ENCODE measurements at places on chromosomes 3 and 15. TPM values are rescaled to one million over a fixed set of nuclear protein-coding genes. Genes with fewer than 3 reads are reported as not detected.

- DNase-seq: no peak
Observed at GRCh38 chr15:33040496-33040895, 154.0 kb downstream of the FMN1 start.

GRCh38 chr3:12753275-12754028, 5.6 kb downstream of the TMEM40 start:
- DNase-seq: no peak

- DNase-seq: peak; percentile 87
Observed at GRCh38 chr3:87227104-87227834, at the start of gene CHMP2B. Gene CHMP2B, plus strand, starts transcription at chr3:87227309. Its CDS starts 214 bp downstream, at chr3:87227523.

DNA sequence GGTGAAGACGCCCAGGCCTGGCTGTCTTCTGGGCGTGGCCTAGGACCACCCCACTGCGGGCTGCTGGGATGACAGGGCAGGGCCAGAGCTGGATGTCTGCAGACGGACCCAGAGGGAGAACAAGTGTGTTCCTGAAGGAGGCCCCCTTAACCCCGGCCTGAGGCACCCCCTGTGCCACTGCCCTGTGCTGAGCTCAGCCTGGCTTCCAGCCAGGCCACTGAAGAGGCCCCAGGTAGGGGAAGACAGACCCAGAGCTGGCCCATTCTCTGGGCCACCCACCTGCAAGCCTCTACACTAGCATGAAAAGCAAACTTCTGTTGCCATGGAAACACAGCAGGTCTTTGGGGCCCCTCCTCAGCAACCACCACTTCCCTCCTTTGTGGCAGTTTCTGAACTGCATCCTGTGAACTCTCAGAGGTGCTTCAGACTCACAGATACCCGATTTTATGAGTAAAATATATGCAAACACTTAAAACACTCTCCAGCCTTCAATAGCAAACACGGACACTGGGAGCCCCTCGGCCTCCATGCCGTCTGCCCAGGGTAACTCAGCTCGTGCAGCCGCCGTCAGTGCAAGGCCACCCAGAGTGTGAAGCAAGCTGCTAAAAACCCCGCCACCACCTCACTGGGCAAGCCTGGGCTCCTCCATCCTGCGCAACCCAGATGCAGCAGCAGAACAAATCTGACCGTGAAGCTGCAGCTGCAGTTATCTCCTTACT, 42.5 kb downstream of the CMTM6 start:
- no peak for DNase-seq

DNA sequence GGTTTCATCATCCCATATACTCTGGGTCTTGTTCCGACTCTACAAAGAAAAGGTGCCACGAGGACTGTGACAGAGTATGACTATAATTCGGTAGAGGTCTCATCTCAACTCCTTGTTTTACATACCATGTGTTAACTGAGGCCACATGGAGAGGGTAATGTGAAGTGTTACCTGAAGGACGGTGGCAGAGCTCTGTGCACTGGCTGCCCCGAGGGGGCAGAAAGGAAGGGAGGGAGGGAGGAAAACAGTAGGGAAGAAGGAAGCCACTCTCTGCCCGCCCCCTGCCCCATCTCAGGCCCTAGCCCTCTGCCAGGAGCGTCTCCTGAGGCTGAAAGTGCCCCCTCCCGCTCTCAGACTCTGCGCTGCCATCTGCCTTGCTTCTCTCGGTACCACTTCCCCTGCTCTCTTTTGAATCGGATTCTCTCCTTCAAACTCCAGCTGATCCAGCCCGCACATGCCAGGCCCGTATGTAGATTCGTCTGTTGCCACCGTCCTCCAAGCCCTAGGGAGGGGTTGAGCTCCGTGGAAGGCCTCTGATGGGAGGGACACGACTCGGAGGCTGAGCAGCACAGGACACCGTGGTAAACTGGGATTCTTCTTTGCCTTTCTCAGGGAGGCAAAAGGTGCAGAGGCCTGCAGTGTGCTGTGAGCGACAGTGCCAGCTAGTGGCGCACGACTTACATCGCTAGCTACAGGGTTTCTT, 70.5 kb upstream of the ATP10A start:
- peak; percentile 27 for DNase-seq

GRCh38 chr15:77031376-77032050, 36.6 kb downstream of the PSTPIP1 start:
- DNase-seq: peak; percentile 8

DNA sequence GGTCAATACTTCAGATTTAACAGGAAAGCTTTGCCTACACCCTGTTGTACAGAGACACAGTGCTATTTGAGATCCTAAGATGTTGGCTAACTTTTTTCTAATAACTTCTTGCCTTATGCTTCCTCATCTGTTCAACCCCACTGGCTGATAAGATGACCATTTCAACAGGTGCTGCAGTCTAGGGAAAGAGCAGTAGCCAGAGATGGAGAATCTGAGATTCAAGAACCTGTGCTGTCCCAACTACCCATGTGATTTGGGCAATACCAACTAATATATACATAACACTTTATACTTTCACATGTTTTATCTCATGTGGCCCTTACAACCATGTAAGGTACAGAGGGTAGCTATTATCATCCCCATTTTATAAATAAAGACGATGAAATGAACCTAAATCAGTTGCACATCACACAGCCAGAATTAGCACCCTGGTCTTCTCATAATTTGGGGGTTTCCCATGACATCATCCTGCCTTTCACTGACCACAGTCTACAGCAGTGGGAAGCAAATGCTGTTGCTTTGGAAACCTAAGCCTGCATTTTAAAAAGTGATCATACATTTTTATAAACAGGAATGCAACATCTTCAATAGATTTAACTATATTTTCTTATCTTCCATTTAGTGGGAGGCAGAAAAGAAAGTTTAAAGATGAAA, 9.7 kb downstream of the TTC23 start:
- no peak for DNase-seq

DNA sequence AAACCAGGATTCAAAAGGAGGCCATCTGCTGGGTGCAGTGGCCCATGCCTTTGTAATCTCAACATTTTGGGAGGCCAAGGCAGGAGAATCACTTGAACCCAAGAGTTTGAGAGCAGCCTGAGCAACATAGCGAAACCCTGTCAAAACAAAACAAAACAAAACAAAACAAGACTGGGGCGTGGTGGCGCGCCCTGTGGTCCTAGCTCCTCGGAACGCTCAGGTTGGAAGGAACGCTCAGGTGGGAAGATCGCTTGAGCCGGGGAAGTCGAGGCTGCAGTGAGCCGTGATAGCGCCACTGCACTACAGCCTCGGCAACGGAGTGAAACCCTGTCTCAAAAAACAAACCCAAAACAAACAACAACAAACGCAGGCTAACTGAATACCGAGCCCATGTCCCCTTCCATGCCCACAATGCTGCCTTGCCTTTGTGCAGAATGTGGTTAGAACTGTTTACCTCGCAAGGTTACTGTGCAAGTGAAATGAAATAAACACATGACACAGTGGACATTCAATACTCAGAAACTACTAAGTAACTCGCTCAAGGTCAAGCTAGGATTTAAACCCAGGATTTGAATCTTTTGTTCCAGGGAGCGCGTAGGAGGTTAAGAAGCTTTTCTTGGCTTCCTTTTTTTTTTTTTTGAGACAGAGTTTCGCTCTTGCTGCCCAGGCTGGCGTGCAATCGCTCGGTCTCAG, 766 bp upstream of the EMC4 start:
- DNase-seq: no peak

- DNase-seq: no peak
Observed at GRCh38 chr15:73330206-73331051, 38.3 kb downstream of the HCN4 start.

GRCh38 chr3:15319575-15319974, 12.8 kb downstream of the SH3BP5 start:
- no peak for DNase-seq

DNA sequence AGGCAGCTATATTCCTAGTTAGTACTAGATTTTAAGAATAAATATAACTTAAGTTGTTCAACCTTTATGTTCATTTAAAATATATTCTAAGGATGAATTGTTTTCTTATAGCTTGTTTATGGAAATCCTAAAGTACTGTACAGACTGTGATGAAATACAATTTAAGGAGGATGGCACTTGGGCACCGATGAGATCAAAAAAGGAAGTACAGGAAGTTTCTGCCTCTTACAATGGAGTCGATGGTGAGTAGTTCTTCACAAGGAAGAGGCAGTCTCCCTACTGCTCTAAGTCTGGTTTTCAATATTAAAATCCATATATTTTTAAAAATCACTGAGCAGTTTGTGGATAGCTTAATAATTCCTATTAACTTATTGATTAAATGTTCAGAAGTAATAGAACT, 29.6 kb downstream of the CALML4 start:
- no peak for DNase-seq

GOLGA8S gene
- 0.81 TPM for total RNA-seq

LHFPL4 gene
- total RNA-seq: 0.55 TPM

PEX5L gene
- total RNA-seq: 1.9 TPM

WNT5A gene
- total RNA-seq: 13.8 TPM

FEZF2 gene
- not detected for total RNA-seq

WNT7A gene
- total RNA-seq: not detected
